Small intestine (tissue), 16 donors: ENCODE measurements at places on chromosomes 13 and 19.

DNA sequence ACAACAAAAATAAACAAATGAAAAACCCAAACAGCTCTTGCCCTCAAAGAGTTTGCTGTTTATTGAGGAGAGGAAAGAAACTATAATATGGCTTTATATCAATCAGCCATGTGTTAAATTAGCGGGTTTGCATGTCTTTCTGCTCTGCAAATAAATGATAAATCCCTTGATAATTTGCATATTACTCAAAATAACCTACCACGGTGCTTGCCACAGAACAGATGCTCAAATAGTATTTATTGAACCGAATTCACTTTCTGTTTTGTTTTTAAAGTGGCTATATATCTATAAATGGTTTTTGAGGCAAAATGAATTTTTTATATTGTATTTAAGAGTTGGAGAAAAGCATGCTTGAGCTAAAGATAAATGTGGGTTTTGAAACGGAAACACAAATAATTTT lies 428.1 kb downstream of the ITGBL1 start:
- DNase-seq = no peak

GRCh38 chr19:11279505-11280236 lies 16.3 kb upstream of the TSPAN16 start:
- DNase-seq = no peak

GRCh38 chr19:40687525-40688016 lies 2.9 kb downstream of the NUMBL start:
- DNase-seq = peak; percentile 67

- peak; percentile 35 for DNase-seq
These were observed 1.3 kb downstream of the FOXA3 start for GRCh38 chr19:45865269-45865948.

DNA sequence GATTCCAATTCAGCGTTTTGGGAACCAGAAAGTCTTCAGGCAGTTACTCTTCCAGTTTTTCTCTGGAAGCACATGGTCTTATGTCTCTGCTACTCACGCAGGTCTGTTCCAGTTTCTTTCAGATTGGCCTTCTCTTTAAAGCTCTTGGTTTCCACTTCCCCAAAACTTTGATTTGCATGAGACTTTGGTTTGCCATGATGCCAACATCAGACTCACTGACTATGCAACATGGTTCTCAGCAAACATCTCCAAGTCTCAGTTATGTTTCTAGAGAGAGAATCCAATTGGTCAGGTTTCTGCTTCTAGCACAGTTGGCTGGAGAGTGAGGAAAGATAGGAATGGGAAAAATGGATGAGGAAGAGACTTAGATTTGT lies 3.1 kb downstream of the AKAP11 start:
- peak; percentile 5 for DNase-seq

DNA sequence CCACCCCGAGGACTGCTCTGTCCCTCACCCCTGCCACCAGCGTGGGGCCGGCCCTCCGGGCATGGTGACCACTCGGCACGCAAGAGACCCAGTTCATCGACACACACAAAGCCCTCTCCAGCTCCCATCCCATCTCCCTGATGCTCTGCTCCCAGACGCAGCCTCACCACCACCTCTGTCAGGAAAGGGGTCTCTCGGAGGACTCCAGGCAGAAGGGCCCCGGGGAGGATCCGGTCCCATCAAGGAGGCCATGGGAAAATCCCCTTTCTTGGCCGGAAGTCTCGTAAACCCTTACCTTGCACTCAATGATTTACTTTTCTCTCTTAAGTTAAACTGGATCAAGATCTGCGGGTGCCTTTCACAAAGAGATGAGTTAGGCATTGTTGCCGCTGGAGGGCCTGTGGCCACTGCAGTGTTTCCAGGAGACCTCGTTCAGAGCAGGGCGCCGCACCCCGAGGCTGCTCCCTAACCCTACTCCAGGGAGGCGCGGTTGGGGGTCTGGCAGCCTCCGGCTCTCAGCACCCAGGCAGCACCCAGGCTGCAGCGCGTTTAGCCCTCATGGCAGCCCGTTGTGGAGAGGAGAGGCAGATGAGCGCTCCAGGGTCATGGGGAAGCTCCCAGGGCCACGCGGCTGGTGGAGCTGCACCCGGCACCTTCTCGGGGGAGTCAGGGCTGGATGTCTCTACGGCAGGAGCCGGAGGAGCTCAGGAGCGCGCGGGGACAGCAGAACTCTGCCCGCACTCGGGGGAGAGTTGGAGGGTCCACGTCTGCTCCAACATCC lies 31.0 kb downstream of the C2CD4C start:
- no peak for DNase-seq

- peak; percentile 50 for DNase-seq
These were observed 636 bp upstream of the FOXO1 start for GRCh38 chr13:40666933-40667621.

- no peak for DNase-seq
These were observed 93.5 kb downstream of the FOXO1 start for GRCh38 chr13:40572961-40573360.

DNA sequence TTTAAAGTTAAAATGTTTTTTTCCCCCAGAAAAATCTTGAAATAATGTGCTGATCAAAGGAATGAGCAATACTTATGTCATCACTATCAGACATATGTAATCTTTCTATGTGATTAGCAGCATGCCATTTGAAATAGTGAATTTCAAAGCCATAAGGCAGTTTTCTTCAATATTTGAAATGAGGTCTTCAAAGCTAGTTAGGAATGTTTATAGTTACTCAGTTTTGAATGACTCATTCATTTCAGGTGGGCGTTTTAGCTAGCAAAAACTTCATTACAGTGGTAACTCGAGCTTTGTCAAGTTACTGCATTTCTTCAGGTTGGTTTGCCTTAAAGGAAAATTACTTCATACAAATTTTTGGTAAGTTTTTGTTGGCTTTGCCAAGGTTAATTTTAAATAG lies 102.1 kb downstream of the ATP8A2 start:
- no peak for DNase-seq

DNA sequence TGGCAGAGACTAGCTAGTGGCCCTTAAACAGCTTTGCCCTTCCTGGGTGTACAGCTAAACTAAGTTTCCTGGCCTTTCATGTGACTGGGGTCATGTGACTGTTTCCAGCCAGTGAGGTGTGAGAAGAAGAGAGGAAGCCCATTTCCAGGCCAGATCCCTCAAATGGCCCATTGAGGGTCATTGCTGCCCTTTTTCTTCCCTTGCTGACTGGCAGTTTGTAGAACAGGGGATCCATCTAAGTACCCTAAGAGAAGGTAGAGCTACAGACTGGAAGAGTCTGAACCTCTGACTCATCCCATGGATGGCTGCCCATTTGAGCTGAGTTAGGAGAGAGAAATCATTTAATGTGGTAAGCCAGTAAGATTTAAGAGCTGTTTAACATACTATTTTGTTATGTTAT lies 2.8 kb downstream of the SWSAP1 start:
- peak; percentile 27 for DNase-seq

GRCh38 chr19:49916839-49917733 lies 11.9 kb upstream of the ATF5 start:
- DNase-seq = no peak

DNA sequence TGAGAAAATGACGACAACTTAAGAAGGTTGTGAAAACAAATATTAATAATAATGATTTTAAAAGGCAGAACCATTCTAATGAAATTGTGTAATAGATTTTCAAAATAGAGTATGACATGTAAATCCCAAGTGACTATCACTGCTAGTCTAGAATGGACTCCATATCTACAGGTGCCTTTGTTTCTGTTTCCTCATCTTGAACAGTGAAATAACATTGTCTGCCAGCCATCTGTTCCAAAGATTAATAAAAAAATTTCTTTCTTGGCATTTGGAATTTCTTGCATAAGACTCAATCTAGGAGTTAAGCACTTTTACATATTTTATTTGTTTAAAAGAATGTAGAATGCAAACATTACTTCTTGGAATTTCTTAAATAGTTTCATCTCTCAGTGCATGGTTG lies 520.1 kb upstream of the ARGLU1 start:
- no peak for DNase-seq

- no peak for DNase-seq
These were observed 606 bp downstream of the SYNGR4 start for GRCh38 chr19:48364598-48365348.

- DNase-seq = no peak
These were observed 9.7 kb upstream of the MEF2B start for GRCh38 chr19:19179548-19180441.

- no peak for DNase-seq
These were observed 246.1 kb upstream of the MAB21L1 start for GRCh38 chr13:35722458-35723052.

- peak; percentile 50 for DNase-seq
These were observed at the start of gene FLT3 for GRCh38 chr13:28100150-28101121. Gene FLT3 (minus strand): TSS chr13:28100576. CDS start chr13:28100510, 66 bp downstream.

DNA sequence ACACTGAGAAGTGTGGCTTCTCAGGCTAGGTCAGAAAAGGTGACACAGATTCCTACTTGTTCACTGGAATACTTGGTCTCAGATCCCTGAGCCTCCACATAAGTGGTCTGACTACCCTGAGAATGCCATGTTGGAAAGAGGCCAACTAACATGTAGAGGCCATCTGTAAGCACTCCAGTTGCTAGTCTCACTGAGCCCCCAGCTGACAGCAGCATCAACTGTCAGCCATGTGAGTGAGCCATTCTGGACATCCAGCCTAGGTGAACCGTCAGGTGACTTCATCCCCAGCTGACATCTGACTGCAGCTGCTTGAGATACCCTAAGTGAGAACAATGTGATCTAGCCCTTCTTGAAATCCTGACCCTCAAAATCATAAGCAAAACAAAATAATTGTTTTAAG lies 18.1 kb upstream of the ARL11 start:
- DNase-seq = no peak

- DNase-seq = no peak
These were observed 15.5 kb upstream of the OLFM4 start for GRCh38 chr13:53013113-53013512.

- no peak for DNase-seq
These were observed 5.9 kb downstream of the VAV1 start for GRCh38 chr19:6778386-6778785.

DNA sequence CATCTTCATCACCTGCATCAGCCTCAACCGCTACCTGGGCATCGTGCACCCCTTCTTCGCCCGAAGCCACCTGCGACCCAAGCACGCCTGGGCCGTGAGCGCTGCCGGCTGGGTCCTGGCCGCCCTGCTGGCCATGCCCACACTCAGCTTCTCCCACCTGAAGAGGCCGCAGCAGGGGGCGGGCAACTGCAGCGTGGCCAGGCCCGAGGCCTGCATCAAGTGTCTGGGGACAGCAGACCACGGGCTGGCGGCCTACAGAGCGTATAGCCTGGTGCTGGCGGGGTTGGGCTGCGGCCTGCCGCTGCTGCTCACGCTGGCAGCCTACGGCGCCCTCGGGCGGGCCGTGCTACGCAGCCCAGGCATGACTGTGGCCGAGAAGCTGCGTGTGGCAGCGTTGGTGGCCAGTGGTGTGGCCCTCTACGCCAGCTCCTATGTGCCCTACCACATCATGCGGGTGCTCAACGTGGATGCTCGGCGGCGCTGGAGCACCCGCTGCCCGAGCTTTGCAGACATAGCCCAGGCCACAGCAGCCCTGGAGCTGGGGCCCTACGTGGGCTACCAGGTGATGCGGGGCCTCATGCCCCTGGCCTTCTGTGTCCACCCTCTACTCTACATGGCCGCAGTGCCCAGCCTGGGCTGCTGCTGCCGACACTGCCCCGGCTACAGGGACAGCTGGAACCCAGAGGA lies 2.6 kb downstream of the P2RY11 start:
- DNase-seq = no peak

DNA sequence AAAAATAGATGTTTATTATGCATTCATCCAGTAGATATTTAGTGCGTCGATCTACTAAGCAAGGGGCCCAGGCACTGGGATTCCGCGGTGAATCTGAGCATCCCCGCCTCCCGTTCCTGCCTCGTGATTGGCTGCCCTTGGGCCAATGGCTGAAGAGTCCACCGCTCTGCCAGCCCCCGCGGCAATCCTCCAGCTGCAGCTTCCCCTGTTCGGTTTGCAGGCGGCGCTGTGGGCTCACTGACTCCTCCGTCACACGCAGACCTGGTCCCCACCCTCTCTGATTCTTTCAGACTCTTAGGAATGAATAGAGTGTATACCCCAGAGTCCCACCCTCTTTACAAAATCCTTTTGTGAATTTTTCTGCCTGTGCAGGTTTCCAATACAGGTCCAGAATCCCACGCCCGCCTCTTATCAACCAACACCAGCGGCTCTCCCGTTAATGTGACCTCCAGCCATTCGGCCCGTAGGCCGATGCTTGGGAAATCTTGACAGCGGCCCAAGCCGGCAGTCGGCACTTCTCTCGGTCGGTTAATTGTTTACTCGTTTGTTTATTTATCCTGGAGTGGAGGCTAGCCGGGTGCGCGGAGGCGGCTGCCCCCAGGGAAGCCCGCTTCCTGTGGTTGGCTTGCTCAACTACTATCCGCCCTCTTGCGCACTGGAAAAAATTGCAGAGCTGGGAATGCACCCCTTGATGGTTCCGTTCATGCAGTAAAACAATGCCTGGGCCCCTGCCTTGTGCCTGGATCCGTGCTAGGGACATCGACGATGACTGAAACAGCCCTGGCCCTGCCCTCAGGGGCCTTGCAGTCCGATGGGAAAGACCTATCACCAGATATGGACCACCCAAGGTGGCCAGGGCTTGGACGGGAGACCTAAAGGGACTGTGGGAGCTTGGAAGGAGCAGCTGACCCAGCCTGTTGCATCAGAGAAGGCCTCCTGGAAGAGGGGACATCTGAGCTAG lies 4.5 kb upstream of the ARHGAP35 start:
- DNase-seq = peak; percentile 94

GRCh38 chr19:29843180-29844051 lies 31.6 kb downstream of the CCNE1 start:
- DNase-seq = peak; percentile 75

GRCh38 chr13:23705583-23705982 lies 135.4 kb downstream of the TNFRSF19 start:
- no peak for DNase-seq

DNA sequence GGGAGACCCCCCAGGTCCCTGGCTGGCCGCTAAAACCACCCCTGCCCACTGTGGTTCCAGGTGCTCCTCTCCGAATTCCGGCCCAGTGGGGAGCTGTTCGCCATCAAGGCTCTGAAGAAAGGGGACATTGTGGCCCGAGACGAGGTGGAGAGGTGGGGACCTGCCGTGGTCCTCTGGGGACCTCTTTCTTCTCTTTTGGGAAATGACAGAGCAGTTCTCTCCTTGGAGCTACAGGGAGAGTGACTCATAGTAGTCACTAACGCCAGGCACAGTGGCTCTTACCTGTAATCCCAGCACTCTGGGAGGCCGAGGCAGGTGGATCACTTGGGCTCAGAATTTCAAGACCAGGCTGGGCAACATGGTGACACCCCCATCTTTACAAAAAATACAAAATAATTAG lies 7.3 kb downstream of the PTGER1 start:
- no peak for DNase-seq

GRCh38 chr13:39461685-39462266 lies 141.2 kb downstream of the LHFPL6 start:
- no peak for DNase-seq

DNA sequence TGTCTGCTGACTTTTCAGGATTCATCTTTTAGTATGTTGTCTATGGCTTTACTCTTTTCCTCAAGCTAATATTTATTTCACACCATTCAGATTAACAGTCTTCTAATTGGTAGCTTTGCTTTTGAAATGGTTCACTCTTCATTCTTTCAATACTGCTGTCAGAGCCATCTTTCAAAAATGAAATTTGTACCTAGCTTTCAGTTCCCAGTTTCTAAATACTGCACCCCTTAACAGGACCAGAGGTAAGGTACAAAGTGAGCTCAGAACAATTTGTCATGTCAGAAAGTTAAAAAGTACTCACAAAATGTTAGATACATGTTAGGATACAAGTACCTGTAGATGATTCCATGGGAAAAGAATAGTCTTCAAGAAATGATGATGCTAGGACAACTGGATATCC lies 83.0 kb downstream of the FNDC3A start:
- no peak for DNase-seq
